Prostate gland (tissue), 2 donors: ENCODE measurements at places on chromosomes 7 and 10. TPM values are rescaled to one million over a fixed set of nuclear protein-coding genes. Genes with fewer than 3 reads are reported as not detected.

GRCh38 chr10:30495687-30496086, 61.7 kb downstream of the MAP3K8 start:
- no peaks in the 10 kb centered on the region for H3K27me3 ChIP-seq
- H3K4me1 ChIP-seq = no peaks in the 10 kb centered on the region
- no peak for DNase-seq
- H3K27ac ChIP-seq = no peak overlapping the region
- H3K36me3 ChIP-seq = no peaks in the 10 kb centered on the region

GRCh38 chr10:983971-984655, 4.1 kb upstream of the GTPBP4 start:
- no peak overlapping the region for H3K27ac ChIP-seq
- H3K4me1 ChIP-seq = no peaks in the 10 kb centered on the region
- H3K4me3 ChIP-seq = no peak overlapping the region
- no peak for DNase-seq
- no peaks in the 10 kb centered on the region for H3K36me3 ChIP-seq
- no peaks in the 10 kb centered on the region for H3K27me3 ChIP-seq

- H3K36me3 ChIP-seq = no peaks in the 10 kb centered on the region
- H3K4me1 ChIP-seq = no peaks in the 10 kb centered on the region
- H3K27me3 ChIP-seq = no peaks in the 10 kb centered on the region
- H3K27ac ChIP-seq = no peak overlapping the region
- H3K4me3 ChIP-seq = no peak overlapping the region
Observed at GRCh38 chr10:24307696-24308485, 99.0 kb downstream of the KIAA1217 start.

GRM3 gene
- not detected for total RNA-seq

NOLC1 gene
- total RNA-seq = 50.3 TPM

CPA2 gene
- not detected for total RNA-seq

RADIL gene
- total RNA-seq = 1.8 TPM

CALCR gene
- total RNA-seq = 0.45 TPM

DNA sequence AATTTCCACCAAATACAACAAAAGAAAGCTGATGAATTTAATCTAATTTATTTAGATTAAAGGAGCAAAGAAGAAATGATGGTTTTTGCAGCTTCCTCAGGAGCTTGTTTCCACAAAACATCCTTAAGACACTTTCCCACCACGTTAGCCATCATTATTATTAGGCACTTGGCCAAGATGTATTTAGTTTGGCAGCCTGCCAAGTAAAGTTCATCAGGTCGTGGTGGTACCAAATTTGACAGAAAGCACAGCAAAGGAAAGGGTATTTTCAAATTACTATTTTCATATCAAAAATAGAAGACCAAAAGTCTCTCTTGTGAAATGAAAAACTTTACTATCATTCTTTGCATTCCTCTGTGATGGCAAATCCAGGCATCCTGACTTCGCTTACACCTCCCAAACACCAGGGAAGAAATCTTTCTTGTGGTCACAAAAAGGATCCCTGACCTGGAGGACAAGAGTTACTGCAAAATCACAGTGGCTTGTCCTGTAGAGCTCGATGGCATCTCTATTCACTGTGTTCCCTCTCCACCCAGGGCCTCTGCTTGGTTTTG, 123.1 kb upstream of the INHBA start:
- no peak overlapping the region for H3K27ac ChIP-seq
- no peaks in the 10 kb centered on the region for H3K4me1 ChIP-seq
- H3K36me3 ChIP-seq = no peaks in the 10 kb centered on the region
- H3K27me3 ChIP-seq = no peaks in the 10 kb centered on the region

TBL2 gene
- total RNA-seq = 73.5 TPM

GRCh38 chr7:28155964-28156363, 24.6 kb downstream of the JAZF1 start:
- no peak for DNase-seq
- no peak overlapping the region for H3K4me3 ChIP-seq
- no peaks in the 10 kb centered on the region for H3K4me1 ChIP-seq
- no peak overlapping the region for H3K27ac ChIP-seq

GRCh38 chr10:114453576-114453975, 49.3 kb upstream of the AFAP1L2 start:
- H3K27ac ChIP-seq = no peak overlapping the region
- no peaks in the 10 kb centered on the region for H3K36me3 ChIP-seq
- no peaks in the 10 kb centered on the region for H3K27me3 ChIP-seq
- no peak for DNase-seq

ARHGEF35 gene
- total RNA-seq = 9.7 TPM
